Kidney capillary endothelial cell (primary cell): ENCODE measurements at places on chromosomes 11 and 22.

DNA sequence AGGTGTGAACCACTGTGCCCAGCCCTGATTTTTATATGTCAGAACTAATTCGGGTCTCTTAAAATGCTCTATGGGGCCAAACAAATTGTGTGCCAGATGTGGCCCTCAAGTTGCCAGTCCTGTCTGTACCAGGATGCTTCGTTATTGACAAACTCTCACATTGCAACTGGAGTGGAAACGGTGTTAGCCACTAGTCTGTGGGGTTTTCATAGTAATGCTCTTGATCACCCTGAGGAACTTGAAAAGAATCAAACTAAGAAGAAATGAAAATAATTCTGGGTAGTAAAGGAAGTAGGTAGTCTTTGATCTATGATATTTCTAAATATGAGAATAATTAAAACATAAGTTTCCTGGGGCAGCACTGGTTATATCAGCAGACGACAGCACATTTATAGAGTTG, 67.3 kb upstream of the ADSL start:
- no peak for DNase-seq

GRCh38 chr11:92211576-92212167, 12.9 kb upstream of the FAT3 start:
- no peak for DNase-seq

DNA sequence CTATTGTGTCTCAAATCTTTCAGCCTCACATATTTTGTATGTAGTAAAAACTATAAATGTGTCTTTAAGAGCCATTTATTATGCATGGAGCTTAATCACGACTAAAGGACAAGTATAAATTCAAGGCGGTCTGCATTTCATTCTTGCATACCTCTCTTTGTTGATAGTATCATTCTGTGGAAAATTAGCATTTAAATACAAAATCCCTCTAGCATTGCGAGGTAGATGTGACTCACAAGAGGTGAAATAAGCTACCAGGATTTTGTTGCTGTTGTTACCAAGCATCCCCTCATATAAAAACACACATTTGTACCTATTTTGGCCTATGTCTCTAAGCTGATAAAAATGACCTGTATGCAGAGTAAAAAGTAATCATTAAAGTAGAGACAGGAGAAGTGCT, 537.4 kb upstream of the LUZP2 start:
- no peak for DNase-seq

DNA sequence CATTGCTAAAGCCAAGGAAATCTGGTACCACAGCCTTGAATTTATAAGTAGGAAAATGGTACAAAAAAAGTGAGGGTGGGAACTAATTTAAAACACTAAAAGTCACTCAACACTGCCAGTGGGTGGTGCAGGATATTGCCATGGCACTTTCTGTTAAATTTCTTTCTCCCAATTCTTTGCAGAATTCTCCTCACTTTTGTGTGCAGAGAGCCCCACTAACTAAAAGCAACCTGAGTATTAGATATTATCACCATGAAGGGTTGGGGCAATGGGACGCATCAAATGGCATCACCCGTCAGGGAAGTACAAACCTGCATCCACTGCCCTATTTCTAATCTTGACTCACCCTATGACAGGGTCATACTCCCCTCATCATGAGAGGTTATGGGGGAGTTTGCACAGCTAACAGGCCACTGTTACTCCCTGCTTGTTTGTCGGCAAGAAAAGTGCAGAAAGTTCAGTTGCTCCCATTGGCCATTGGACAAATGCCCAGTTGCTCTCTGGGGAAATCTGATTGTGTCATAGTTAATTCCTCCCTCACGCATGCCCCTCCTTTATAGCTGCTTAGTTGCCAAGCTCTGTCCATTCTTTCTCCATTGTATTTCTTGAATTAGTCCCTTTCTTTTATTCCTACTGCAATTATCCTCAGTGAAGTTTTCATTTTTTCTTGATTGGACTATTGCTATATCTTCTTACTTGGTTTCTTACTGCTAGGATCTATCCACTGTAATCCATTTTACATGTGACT, 93.8 kb upstream of the BLID start:
- DNase-seq = no peak

DNA sequence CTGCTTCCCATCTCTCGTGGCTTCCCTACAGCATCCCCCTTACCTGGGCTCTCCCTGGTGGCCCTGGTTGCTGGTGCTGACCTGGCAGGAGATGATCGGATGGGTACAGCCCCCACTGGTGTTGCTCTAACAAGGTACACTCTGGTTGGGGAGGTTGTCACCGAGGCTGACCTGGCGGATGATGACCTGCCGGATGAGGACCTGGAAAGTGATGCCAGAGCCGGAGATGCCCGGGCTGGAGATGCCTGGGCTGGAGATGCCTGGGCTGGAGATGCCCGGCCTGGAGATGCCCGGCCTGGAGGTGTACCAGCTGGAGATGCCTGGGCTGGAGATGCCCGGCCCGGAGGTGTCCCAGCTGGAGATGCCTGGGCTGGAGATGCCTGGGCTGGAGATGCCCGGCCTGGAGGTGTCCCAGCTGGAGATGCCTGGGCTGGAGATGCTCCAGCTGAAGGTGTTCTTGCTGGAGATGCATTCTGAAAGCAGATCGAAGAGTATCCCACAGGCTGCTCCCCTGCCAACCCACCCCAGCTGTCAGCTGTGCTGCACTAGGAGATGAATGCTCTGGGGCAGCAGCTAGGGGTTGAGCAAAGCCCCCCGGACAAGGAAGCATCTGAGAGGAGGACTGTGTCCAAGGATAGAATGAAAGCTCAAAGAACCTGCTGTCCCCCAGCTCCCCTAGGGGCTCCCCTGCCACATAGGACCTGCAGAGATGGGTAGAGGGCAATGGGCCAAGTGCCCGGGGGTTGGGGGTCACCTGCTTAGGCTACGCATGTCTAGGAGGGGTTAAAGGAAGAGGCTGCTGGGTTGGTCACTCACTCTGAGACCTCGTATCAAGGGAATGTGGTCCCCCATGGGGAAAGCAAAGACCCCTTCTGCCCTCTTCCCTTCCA, 10.6 kb downstream of the TMPRSS13 start:
- no peak for DNase-seq

GRCh38 chr11:117002639-117003299, 95.5 kb downstream of the SIK3 start:
- no peak for DNase-seq

DNA sequence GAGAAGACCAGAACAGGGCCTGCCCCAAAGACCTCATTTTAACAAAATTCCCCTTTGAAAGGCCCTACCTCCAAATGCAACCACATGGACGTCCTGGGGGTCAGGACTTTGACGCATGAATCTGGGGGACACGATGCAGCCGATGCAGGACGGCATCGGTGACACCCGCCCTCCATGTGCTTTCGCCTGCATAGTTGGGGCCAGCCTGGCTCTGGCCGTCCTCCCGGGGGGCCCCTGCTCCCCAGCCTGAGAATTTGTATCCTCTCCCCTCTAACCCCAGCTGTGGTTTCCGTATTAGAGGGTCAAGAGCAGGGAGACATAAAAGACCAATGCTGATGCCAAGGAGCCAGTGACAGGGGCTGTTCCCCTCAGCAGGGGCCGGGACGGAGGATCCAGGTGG, 18.4 kb upstream of the BRSK2 start:
- DNase-seq = no peak

- DNase-seq = peak; percentile 26
These were observed 348.0 kb downstream of the TENM4 start for GRCh38 chr11:79092791-79093353.

DNA sequence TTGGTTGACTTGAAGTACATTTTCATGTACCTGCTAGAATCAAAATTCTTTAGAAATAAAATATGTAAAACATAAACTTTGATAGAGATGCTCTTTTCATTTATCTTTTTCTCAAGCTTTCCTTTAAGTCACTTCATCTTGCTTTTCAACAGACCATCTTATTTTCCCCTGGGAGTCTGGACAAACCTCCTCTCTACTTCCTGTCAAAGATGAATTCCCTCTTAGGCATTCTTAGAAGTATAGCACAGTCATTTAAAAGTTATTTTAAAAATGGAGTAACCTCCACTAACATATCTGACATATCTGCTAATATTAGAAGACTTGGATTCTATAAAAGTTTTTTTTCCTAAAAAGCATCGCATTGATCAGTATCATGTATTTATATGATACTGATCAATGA, 84.8 kb upstream of the PAX6 start:
- no peak for DNase-seq

GRCh38 chr11:62710001-62710345, 2.5 kb downstream of the GNG3 start:
- no peak for DNase-seq

DNA sequence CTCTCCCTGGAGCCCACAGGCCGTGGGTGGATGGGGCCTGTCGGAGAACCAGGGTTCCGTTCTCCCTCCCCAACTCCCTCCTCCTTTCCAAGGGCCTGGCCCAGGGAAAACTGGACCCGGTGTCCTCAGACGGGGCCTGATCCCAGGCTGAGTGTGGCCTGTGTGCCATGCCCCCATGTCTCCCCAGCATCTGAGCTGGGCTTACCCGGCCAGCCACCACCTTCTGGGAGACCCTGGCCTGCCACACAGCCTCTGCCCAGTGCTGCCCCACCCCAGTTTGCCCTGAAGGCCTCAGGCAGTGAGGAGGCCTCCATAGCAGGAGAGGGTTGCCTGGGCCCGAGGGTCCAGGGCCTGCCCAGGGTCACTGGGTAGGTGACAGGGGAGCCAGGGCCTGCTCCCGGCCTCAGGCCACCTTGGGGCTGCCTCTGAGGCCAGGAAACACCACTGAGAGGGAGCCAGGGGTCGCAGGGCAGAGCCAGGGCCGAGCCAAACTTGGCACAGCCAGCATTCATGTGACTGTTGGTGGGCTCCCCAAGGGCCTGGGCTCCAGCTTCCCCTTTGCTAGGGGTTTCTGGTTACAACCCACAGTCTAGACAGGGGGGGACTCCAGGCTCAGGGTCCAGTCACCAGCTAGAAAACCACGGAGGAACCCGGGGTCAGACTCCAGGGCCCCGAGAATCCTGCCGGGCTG, 590 bp upstream of the IFITM10 start:
- DNase-seq = no peak

DNA sequence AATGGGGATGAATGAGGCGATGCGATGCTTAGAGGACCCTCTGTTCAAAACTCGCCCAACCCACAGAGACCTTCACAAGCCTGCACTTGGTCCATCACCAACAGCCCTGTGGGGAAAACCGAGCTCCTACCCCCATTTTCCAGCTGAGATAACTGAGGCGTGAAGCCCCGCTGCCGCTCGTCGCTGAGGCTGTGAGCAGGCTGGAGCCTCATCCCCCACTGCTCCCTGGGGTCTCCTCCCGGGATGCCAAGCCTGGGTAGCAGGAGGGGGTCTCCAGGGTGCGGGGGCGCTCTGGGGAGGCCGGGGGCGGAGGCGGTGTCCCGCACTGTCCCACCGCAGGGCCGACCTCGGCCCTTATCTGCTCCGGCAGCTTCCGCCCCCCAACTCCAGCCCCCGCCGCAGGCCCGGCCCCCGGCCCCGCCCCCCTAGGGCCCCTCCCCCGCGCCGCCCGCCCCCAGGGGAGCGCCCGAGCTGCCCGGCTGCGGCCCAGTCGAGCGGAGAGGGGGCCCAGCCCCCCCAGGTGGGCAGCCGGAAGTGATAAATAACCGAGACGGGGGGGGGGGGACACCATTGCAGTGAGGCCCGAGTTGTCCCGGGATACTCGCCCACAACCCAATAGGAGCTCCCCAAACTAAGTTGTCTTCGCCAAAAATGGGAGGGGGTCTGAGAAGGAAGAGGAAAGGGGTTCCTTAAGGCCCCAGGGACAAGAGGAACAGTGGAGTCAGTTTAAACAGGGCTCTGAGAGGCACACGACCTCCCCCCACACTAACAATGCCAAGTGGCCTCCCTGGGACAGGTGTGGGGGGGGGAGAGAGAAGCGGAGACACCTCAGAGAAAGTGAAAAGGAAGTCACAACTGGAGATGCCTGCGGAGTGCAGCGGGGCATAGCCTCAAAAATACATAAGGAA, 8.3 kb upstream of the SLC39A13 start:
- DNase-seq = no peak

GRCh38 chr11:57424137-57424791, 2.7 kb downstream of the SLC43A3 start:
- DNase-seq = no peak

- no peak for DNase-seq
These were observed 24.8 kb upstream of the THY1 start for GRCh38 chr11:119447664-119448242.

- DNase-seq = no peak
These were observed 152.8 kb upstream of the ZBED5 start for GRCh38 chr11:11010624-11011127.

DNA sequence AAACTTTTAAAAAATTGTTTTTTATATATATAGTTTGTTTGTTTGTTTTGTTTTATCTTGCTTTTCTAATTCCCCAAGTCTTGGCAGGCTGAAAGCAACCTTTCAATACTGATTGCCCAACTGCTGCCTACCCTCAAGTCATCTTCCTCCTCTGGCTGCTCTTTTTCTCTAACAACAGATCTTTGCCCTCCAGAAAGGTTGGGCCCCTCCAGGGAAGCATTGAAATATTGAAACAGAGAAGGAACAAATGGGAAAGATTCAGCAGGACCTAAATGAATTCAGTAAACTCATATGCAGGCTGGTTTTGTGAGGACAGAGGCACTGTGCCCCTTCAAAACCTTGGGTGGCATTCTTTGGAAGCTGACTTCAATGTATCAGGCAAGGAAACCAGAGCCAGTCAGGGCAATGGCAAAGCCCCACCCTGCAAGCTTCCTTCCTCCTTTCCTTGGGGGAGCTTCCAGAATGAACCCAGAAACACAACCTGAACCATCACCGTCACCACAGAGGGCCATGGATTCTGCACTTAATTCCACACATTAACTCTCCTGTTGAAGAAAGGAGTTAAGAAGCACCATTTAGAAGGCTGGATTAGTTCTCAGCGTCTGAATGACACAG, 815 bp upstream of the MS4A6A start:
- no peak for DNase-seq

GRCh38 chr11:128796270-128796669, 70.8 kb downstream of the KCNJ1 start:
- DNase-seq = no peak

DNA sequence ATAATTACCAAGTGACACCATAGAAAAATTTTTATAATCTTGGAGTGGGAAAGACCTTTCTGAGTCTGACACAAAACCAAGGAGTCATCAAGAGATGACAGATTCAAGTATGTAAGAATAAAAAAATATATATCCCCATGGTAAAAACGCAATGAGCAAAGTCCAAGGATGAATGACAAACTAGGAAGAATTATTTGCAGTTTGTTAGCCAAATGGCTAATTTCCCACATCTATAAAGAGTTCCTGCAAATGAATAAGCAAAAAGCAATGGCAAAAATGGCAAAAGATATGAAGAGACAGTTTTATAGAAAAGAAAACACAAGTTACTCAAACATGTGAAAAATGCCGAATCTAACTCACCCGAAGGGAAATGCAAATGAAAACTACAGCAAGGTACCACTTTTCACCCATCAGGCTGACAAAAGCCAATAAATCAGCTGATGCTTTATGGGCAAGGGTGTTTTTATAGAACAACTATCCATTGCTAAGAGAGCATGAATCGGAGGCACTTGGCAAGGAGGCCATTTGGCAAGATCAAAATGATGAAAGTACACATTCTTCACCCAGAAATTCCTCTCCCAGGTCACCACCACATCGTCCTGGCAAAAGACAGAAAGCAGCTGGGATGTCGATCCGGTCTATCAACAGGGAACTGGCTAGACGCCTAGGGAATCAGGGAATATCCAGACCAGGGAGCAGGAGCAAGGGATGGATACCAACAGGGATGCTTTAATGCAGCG, 21.1 kb upstream of the KLHL35 start:
- no peak for DNase-seq
